K562 (cell line): ENCODE measurements at places on chromosomes 2 and 18. TPM values are rescaled to one million over a fixed set of nuclear protein-coding genes. Genes with fewer than 3 reads are reported as not detected.

INPP5D gene
- 4.3 and 5.6 TPM in 2 replicates for total RNA-seq

CRYGD gene
- total RNA-seq = not detected in 2 replicates

DNA sequence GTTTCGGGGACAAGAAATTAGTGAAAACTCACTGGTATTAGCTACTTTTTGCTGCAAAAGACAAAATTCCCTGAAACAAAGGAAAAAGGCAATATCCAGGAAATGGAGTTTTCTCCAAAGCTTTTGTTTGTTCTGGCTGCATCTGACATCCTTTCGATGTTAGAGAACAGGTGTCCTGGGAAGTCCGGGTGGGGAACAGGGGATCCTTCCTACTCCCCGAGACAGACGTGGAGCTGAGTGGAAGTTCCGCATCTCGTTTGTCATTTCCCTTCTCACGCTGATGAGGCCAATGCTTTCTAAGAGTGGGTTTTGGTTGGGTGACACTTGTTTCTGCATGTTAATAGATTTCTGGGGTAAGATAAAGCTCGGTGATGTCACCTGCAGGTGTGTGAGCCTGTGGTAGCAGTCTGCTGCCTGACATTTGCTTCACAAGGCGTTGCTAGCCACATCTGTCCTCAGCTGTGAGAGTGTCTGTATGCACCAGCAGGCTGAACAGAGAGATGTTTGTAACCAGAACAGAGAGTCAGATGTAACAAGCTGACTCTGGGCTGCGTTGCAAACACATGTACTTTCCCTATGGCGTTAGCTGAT lies 125.9 kb downstream of the ACOXL start:
- H3K36me3 ChIP-seq = no peaks in the 10 kb centered on the region
- H3K4me1 ChIP-seq = no peaks in the 10 kb centered on the region
- H3K4me3 ChIP-seq = no peak overlapping the region
- H3K27me3 ChIP-seq = peaks cover 28% of the 10 kb centered on the region

- no peaks in the 10 kb centered on the region; the same call in 1 of the 3 replicates for H3K27me3 ChIP-seq
- no peak for DNase-seq
- no peaks in the 10 kb centered on the region for H3K4me1 ChIP-seq
These were observed 56.3 kb downstream of the KCNS3 start for GRCh38 chr2:17934721-17935120.

DNA sequence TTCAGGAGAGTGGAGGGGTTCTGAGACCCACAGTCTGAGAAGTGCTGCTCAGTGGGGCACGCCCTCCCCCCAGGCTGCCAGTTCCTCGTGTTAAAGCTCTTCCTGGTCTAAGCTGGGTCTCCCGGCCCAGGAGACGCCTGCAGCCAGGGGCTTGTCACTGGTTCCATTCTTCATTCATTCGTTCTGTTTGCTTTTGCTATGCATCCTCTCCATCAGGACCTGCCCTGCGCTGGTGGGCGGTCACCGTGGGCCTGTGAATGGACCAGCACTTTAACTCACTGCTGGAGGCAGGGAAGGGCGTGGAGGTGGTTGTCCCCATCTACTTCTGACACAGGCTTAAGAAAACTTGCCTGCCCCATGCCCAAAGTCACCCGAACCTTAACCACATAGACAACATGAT lies 272.8 kb upstream of the HDAC4 start:
- H3K4me1 ChIP-seq = no peaks in the 10 kb centered on the region
- no peaks in the 10 kb centered on the region for H3K36me3 ChIP-seq
- H3K4me3 ChIP-seq = no peak overlapping the region

DNA sequence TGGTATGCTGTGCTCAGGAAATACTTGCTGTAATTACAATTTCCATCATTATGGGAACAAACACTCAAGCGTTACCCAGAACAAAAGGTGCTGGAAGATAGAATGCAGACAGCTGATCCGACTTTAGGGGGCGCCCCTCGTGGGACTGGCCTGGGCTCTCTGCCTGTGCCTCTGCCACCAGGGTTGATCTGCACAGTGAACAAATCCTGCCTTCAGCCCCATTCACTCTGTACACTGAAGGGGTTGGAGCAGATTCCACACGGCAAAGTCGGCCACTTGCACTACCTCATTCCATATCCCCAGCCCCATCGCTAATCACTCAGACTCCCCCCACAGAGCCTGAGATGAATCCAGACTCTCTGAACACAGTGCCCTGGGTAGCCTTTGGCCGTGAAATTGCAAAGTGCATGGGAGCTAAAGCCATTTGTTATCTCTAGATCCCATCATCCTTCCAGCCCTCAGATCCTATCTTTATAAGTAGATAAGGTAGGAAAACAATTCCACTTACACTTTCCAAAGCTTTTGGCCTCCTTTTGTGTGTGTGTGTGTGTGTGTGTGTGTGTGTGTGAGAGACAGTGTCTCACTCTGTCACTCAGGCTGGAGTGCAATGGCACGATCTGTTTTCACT lies 69.3 kb downstream of the INPP5D start:
- no peaks in the 10 kb centered on the region for H3K27me3 ChIP-seq
- no peak overlapping the region for H3K27ac ChIP-seq
- H3K36me3 ChIP-seq = no peaks in the 10 kb centered on the region
- peaks cover 3% of the 10 kb centered on the region for H3K4me1 ChIP-seq
- no peak overlapping the region for H3K4me3 ChIP-seq
- no peak for DNase-seq
